ENCODE measurements at places on chromosomes 1 and 21. TPM values are rescaled to one million over a fixed set of nuclear protein-coding genes. Genes with fewer than 3 reads are reported as not detected.

The AURKAIP1 gene
- total RNA-seq = 64.8 TPM

- H3K27me3 ChIP-seq = no peaks in the 10 kb centered on the region
- H3K4me3 ChIP-seq = peak overlapping the region; percentile 70
- H3K27ac ChIP-seq = no peak overlapping the region
Measured at GRCh38 chr1:6260433-6260934, 414 bp downstream of the GPR153 start.

- no peaks in the 10 kb centered on the region for H3K4me1 ChIP-seq
- no peak overlapping the region for H3K4me3 ChIP-seq
- H3K27ac ChIP-seq = no peak overlapping the region
- H3K36me3 ChIP-seq = no peaks in the 10 kb centered on the region
- DNase-seq = no peak
Measured at GRCh38 chr1:116751621-116752020, 2.6 kb upstream of the CD2 start.

DNA sequence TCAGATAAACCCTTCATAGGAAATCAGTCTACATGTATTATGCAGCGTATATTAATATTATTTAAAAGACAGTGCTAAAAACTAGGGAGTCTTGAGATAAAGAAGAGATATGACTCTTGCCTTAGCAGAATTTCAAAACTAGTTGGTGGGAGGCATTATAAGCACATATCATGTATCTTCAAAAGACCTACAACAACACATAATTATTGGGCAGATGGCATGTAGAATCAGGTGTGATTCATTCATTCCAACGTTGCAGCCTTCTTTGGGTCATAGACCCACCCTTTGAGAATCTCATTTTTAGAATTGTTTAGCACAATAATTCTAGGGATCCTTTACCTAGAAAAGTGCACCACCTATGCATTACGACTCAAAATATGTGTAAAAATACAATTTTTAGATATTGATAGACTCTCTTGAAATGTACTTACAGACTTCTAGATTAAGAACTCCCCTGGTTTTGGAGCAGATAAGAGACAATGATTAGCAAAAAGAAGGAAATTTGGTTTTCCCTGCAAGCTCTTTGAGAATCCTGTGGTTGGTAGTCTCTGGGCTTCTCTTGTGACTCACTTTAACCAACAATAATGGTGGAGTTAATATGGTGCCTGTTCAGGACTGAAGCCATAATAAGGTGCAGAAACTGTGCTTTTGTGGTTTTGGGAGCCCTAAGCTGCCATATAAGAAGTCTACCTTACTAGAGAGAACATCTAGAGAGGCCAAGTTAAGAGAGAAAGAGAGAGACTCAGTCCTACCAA is 85.3 kb upstream of the RGS4 start:
- H3K4me1 ChIP-seq = peaks cover 31% of the 10 kb centered on the region
- H3K27me3 ChIP-seq = no peaks in the 10 kb centered on the region
- peak overlapping the region; percentile 80 for H3K27ac ChIP-seq
- no peaks in the 10 kb centered on the region for H3K36me3 ChIP-seq
- DNase-seq = no peak

The TARS2 gene
- 10.1 TPM for total RNA-seq

Data from osteoblast (primary cell).